ENCODE measurements at places on chromosomes 5 and 9.

GRCh38 chr5:112635276-112635675 is 102.4 kb upstream of the APC start:
- DNase-seq: no peak

GRCh38 chr9:21750021-21750735 is 52.3 kb upstream of the MTAP start:
- no peak for DNase-seq

DNA sequence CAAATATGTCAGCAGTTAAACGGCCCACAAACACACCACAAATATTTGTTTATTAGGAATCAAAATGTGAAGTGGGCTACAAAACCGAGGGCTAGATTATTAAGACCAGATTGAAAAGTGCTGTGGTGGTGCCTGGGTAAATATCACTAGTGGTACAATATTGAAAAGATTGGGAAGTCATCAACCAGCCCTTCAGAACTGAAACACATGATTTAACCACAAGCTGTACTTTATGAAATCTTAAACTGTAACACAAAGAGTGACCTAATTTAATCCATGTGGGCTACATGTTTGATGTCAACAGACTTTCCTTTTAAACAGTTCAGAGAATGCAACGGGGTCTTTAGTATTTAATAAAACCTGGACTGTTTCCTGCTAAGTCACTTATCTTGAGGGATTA is 182.3 kb downstream of the SPATA31D1 start:
- no peak for DNase-seq

- no peak for DNase-seq
Observed at GRCh38 chr9:69496846-69497450, 171.9 kb downstream of the ENTREP1 start.

DNA sequence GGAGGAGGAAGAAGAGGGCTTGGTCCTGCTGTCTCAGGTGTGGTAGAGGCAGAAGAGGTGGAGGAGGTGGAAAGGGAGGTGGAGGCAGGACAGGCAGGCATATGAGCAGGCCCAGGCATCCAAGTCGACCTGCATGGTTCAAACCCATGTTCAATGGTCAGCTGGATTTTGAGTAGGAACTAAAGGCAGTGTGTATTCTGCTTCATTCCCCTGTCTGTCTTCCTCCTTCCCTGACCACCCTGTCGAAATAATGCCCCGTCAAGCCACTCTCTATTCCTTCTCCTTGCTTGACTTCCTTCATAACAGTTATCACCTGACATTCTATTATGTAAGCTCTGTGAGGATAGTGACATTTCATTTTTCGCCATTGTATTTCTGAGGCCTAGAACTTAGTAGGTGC is 34.8 kb downstream of the ATP6V0E1 start:
- DNase-seq: no peak

DNA sequence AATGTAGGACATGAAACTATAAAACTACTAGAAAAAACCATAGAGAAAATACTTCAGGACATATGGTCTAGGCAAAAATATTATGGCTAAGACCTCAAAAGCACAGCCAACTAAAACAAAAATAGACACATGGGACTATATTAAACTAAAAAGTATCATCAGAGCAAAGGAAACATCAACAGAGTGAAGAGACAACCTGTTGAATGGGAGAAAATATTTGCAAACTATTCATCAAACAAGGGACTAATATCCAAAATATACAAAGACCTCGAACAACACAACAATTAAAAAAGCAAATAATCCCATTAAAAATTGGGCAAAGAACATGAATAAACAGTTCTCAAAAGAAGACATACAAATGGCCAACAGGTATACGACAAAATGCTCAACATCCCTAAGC is 210.9 kb downstream of the PCSK1 start:
- no peak for DNase-seq

DNA sequence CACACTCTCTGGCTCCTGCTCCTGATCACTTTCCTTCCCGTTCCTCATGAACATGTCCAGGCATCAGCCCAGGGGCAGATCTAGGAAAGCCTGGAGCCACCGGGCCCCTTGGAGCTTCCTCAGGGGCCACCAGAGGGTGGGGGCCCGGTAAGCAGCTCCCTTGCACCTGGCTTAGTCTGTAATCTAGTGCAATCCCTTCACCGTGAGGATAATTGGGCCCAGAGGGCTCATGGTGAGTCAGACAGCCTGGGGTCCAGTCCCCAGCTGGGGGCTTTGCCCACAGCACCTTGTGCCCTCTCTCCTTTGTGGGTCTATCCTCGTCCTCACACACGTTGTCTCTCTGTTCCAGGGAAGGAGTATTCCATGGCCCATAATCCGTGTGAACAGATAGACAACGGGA is 10.4 kb upstream of the ALDH1B1 start:
- no peak for DNase-seq

DNA sequence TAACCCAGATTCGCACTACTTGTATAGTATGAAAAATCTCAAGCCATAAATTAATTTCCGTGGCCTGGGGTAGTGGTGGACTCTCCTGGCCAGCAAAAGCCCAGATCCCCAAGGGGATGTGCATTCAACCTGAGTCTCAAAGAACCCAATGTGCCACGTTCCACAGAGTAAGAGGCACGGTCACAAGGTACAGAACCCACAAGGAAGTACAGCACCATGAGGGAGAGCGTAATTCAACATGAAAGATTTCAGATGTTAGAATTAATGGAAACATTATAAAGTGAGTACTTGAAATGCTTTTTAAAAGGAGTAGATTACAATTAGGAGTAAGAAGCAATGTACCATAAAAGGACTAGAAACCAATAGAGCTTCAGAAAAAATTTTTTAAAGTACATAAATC is 23.4 kb downstream of the SRD5A1 start:
- DNase-seq: no peak

GRCh38 chr5:67031692-67032091 is 164.9 kb downstream of the CD180 start:
- DNase-seq: no peak

DNA sequence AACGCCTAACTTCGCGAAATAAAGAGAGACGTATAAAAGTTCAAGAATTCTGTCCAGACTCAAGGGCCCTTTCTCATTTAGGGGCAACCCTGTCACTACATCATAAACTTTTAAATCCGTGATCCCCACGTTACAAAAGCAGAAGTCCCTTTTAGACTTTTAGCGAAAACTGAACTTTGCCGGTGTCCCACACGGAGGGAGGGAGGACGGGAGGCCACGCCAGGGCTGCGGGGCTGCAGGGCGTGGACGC is 515 bp upstream of the F2R start:
- DNase-seq: no peak

GRCh38 chr9:106417685-106418084 is 445.3 kb upstream of the ZNF462 start:
- no peak for DNase-seq

- DNase-seq: no peak
Observed at GRCh38 chr5:32355686-32356085, 42.9 kb upstream of the MTMR12 start.

GRCh38 chr9:79684711-79685575 is 113.2 kb downstream of the TLE4 start:
- DNase-seq: no peak

DNA sequence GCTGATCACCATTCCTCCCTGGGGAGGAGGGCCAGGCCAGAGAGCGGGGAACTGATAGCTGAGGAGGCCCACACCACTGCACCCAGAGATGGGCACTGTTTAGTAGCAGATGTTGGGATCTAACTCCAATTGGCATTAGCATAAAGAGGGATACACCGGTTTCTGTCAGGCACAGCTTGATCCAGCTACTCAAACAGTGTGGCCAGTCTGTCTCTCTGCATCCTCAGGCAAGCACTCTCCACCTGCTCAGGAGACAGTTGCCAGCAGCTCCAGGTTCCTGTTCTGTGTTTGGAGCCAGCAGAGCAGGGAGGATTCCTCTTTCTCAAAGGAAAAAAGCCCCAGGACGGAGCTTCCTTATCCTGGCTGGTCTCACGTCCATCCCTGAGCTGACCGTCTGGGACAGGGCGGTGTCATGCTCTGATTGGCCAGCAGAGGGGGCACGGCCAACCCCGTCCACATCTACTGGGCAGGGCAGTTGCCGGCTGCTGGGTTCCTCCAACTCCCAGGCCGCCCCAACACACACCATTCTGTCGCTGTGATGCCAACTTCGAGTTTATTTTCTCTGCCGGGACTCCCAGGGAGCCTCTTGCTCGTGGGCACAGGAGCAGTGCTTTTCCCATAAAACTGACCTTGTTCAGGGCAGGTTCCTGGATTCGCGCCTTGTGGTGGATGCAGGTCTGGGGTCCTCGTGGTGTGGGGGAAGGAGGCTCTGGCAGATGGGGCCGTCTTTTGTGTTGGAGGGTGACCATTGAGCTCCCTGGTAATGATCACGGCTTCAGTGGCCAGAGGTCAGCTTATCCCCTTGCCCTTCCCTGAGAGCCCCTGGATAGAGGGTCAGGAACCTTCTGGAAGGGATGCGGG is 47.9 kb downstream of the COL5A1 start:
- peak; percentile 67 for DNase-seq

GRCh38 chr9:76095585-76095984 is 205.1 kb downstream of the PCSK5 start:
- DNase-seq: no peak

DNA sequence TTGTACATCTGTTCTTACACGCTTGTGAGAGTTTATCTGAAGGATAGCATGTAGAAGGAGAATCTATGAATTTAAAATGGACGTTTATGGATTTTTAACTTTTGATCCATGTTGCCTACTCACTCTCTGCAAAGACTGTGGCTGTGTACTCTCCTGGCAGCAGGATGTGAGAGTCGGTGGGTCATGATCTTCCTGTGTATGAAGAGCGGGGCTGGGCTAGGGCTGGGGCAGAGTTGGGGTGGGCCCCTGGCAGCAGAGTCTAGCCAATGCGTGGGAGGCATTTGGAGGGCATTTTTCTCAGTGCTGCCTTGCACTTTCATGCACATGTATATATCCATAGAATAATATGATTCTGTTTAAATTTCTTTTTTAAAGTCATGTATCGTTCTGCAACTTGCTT is 24.0 kb upstream of the DAB2IP start:
- DNase-seq: no peak

GRCh38 chr5:131952301-131952857 is 6.9 kb upstream of the MEIKIN start:
- DNase-seq: no peak

Data from lower lobe of right lung (tissue), 2 donors.